ENCODE measurements at places on chromosomes 2 and 18.

DNA sequence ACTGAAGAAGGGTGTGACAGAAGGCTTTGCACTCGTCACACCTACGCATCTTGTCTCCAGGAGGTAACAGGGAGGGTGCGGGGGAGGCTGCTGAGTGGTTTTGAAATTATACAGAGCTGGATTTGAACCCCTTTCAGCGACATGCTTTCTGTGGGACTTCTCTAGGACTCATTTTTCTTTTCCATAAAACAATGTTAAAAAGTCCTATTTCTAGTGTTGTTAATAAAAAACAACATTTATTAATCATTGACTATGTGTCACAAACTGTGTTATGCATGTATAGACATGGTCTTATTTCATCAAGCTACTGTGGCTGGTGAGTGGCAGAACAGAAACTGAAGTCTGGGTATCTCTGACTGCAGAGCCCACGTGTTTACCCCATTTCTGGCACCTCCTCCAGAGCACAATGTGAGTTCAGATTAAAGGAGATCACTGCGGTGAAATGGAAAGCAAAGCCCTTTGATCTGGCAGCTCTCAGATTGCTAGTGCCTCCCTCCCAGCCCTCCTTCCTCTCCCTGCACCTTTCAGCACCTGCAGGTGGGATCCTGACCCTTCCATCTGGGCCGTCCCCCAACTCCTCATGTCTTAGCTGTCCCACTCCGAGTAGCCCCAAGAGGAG is 315.5 kb upstream of the MYT1L start:
- DNase-seq, result no peak

- no peak for DNase-seq
Observed at GRCh38 chr18:29154196-29154757, 977.3 kb upstream of the CDH2 start.

DNA sequence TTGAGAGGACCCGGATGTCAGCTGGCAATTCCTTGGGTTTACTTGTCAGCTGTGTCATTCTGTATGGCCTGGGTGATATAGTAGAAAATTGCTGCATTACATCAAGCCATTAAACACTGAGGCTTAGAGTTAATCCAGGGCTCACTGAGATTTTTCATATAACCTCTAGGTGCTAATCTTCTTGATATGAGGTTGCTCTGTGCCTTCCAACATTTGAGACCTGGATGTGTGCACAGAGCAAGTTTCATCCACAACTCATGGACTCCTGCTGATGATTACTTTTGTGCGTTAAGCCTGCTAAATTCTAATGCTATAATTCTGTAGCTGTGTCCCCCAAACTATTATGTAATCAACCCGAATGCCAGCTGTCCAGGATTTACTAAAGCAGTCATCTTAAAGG is 178.4 kb upstream of the CDH20 start:
- no peak for DNase-seq

DNA sequence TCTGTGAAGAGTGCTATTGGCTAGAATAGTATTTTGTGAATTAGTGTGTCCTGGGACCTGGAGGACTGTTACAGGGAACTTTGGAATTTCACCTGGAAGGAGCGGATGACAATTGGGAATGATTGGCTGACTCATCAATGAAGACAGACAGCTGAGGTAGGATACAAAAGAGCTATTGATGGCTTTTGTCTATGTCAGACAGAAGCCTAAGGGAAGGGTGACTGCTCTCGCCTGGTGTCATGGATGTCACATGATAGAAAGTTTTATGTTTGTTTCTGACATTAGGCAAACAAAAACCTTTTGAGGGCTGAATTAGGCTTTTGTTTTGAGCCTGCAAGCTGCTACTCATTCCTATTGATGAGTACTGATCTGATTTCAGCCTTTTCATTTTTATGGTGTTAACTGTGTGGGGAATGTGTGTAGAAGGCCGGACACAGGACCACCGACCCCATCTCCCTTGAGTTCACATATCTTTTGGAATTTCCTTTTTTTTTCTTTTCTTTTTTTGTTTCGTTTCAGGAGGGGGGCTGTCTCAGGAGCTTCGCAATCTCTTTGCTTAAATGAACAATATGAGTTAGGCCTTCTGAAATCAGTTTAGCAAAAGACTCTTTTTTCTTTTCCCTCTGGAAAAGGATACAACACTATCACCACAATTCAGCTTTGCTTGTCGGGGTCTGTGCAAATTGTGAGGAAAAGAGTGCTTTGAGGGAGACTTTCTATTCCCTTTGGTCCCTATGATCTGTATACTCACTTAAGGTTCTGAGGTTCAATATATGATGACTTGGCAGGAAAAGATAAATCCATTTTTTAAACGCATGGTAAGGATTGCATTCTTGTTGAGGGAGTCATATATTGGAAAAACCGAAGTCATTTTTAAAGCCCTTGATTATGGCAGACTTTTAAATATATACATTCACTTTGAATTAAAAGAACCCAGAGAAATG is 207.9 kb upstream of the FIGN start:
- DNase-seq, result no peak

GRCh38 chr18:23438608-23439366 is 14.3 kb upstream of the RIOK3 start:
- DNase-seq, result no peak

- peak; percentile 72 for DNase-seq
Observed at GRCh38 chr2:43133708-43134570, 92.5 kb downstream of the ZFP36L2 start.

GRCh38 chr2:230069402-230069801 is 678 bp upstream of the SLC16A14 start:
- DNase-seq, result no peak

DNA sequence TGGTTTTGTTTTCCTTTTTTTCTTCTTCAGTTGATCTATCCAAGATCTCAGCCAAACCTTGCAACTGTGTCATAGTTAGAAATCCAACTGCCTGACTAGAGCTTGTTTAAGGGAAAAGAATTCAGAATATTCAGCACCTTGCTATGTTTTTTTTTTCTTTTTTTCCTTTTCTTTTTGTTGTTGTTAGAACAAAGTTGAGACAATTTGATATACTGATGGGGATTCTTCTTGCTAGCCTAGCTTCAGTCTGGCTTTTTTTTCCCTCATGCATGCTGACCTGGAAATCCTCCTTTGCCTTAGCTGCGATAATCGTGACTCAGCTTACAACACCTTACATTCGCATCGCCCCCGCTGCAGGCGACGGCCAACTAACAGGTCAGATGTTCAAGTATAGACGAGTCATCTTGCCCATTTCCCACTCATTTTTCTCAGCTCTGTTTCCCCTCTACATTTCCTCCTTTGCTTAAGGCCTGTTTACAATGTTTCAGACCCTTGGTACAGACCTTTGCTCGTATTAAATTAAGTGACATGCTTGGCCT is 487.2 kb upstream of the RAB12 start:
- DNase-seq, result peak; percentile 25

GRCh38 chr2:205461169-205461568 is 221.1 kb upstream of the NRP2 start:
- no peak for DNase-seq

- DNase-seq, result no peak
Observed at GRCh38 chr2:39483534-39483933, 46.4 kb upstream of the MAP4K3 start.

DNA sequence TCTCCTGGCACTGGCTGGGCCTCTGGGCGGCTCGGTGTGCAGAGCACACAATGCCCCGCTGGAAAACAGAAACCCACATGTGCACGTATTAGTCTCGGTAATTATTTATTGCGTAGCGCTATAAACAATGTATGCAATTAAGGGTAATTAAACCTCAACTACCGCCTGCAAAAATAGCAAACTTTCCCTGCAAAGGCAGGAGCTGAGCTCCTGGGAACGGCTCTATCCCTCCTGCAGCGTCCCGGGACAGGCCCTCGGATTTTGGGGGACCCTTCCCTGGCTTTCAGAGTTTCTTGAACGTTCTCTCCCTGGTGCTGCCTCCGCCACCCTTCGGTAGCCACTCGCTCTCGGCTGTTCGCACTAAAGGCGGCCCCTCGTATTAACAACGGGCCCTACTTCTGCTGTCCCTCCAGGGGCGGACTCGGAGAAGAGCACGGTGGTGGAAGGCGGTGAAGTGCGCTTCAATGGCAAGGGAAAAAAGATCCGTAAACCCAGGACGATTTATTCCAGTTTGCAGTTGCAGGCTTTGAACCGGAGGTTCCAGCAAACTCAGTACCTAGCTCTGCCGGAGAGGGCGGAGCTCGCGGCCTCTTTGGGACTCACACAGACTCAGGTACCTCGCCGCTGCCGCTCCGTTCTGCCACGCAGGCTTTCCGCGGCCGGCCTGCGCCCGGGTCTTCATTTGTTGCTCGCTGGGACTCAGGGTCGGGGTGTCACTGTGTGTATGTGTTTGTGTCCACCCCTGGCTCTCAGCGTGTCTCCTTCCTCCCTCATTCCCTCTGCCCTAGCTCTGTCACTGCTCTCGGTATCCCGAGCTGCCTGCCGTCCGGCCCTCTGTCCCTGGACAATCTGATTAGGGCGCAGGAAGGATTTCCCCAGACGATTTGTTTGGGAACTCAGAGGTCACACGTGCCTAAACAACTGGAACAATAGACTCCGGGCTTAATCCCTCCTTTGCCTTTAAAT is 1.2 kb downstream of the DLX1 start:
- no peak for DNase-seq

GRCh38 chr2:583666-584065 is 93.5 kb downstream of the TMEM18 start:
- DNase-seq, result no peak

- DNase-seq, result no peak
Observed at GRCh38 chr18:74326231-74326630, 10.6 kb downstream of the C18orf63 start.

- DNase-seq, result no peak
Observed at GRCh38 chr18:63016270-63016669, 300.9 kb downstream of the PHLPP1 start.

- no peak for DNase-seq
Observed at GRCh38 chr2:26786207-26787028, 562 bp downstream of the CENPA start.

GRCh38 chr2:205555566-205556230 is 126.6 kb upstream of the NRP2 start:
- no peak for DNase-seq

- no peak for DNase-seq
Observed at GRCh38 chr2:240629619-240629967, 4.3 kb downstream of the GPR35 start.

DNA sequence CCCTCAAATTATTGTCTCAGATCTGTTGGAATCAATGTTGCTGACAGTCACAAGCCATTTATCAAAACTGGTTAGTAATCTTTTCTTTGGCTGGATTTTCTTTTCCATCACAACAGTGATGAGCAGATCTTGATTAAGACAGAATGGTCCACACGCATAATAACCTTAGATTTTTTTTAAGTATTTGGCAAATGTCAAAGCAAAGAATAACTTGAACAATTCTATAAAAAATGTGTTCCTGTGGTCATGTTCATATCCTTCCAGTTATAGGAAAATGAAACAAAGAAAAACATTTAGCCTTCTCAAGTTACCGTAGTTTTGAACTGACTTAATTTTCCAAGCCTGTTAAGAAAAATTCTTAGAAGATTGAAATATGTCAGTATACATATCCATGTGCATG is 659.9 kb upstream of the ID2 start:
- no peak for DNase-seq

Data from right cardiac atrium (tissue), 5 donors.